GM23338 (cell line): ENCODE measurements at places on chromosomes 3 and 15.

- no peak for DNase-seq
Observed at GRCh38 chr3:72628065-72628464, 220.2 kb downstream of the SHQ1 start.

- DNase-seq, result no peak
Observed at GRCh38 chr3:10279384-10280176, 13.2 kb downstream of the GHRL start.

GRCh38 chr15:93165734-93166470, 76.9 kb upstream of the RGMA start:
- no peak for DNase-seq

DNA sequence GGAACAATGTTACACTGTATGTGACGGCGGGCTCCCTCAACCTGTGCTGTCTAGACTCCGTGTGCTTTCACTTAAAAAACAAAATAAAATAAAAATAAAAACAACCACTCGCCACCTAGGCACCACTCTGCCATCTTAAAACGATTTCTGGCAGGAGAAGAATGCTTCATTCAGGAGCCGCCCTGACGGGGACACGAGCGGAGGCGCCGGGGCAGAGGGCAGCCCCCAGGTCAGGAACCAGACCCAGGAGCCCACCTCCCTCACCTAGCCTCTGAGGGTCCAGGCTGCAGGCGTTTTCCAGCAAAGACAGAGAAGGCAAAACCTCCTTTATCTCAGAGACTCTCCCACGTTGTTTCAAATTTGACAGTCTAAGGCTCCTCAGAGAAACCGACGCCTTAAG, 85.1 kb upstream of the SNRPA1 start:
- DNase-seq, result no peak

GRCh38 chr15:85496551-85497171, 116.3 kb downstream of the AKAP13 start:
- DNase-seq, result no peak
